Neural crest cell (in vitro differentiated cells): ENCODE measurements at places on chromosomes 16 and 17. TPM values are rescaled to one million over a fixed set of nuclear protein-coding genes. Genes with fewer than 3 reads are reported as not detected.

- peak overlapping the region; percentile 80 for H3K4me3 ChIP-seq
- no peak overlapping the region for H3K27ac ChIP-seq
- H3K36me3 ChIP-seq = no peaks in the 10 kb centered on the region
- peaks cover 92% of the 10 kb centered on the region for H3K27me3 ChIP-seq
- no peak for DNase-seq
Observed at GRCh38 chr16:49280841-49281371, 732 bp downstream of the CBLN1 start.

Gene P2RX5
- total RNA-seq = 0.61 and 1.6 TPM in 2 replicates

DNA sequence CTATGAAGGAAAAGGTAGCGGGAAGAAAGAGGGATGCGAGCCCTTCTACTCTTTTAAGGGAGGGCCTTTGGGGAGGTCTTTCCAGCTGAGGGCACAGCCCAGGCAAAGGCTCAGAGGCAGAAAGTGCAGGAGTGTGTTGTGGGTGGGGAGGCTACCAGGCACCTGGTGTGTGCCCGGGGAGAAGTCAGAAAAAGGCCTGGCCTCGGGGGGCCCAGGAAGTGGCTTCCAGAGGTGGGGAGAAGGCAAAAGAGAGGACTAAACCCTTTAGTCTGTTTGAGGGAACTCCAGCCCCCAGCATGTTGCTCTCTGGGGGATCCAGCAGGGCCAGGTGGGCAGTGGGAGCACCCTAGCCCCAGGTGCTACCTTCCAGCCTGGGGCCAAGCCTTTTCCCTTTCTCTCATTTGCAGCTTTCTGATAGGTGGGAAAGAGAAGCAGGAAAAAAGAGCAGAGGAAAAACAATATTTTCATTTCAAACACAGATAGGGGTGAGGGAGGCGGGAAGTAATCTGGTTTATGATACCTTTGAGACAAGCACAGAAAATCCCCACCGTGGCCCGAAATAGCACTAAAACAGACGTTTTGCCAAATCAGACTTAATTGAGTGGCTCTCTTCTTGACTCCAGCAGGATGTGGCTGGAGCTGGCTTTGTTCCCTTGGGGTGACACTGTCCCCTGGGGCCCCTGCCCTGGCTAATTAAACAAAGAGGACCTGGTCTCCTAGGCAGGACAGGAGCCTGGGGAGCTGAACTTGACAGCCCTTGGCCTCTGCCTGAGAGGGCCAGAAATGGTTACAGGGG lies 10.4 kb downstream of the RAI1 start:
- no peak for DNase-seq
- H3K4me3 ChIP-seq = peak overlapping the region; percentile 72
- no peaks in the 10 kb centered on the region for H3K36me3 ChIP-seq
- peaks cover 69% of the 10 kb centered on the region for H3K4me1 ChIP-seq
- no peaks in the 10 kb centered on the region for H3K27me3 ChIP-seq
- H3K27ac ChIP-seq = peak overlapping the region; percentile 31

- DNase-seq = no peak
- H3K4me1 ChIP-seq = no peaks in the 10 kb centered on the region
- H3K27ac ChIP-seq = no peak overlapping the region
- no peaks in the 10 kb centered on the region for H3K27me3 ChIP-seq
Observed at GRCh38 chr16:22052980-22053379, 39.4 kb upstream of the VWA3A start.

DNA sequence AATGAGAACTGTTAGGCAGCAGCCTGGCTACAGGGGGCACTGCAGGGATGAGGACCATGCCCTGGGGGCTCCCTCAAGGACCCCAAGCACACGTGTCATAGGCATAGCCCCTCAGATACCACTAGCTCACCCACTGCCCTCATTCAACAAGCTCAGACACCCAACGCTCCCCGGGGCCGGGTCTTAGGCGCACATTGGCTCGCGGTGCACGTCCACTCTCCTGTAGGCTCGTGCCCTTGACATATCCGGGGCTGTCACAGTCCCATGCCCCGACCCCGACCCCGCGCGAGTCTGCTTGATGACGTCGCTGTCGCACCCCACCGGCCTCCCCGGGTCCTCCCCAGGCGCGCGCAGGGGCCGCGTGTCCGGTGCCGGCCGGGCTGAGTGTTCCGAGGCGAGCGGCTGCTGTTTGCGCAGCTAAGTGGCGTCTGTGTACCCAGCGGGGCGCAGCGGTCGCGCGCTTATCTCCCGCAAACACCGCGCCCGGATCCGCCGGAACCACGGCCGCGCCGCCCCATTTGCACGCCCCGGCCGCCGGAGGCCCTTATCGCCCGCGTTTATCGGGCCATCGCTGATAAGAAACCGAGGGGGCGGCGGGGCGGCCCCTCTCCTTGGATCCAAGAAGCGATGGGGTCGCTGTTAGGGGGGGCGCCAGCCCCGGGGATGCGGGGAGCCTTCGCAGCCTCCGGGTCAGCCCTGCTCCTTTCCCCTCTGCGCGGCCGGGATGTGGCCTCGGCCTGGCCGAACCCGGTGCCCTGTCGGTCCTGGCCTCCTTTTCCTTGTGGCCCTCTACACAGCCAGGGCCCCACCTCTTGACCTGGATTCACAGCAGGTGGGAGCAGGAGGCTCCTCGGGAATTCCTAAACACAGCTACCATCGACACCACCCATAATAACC lies 20.7 kb upstream of the NAGS start:
- no peaks in the 10 kb centered on the region for H3K4me1 ChIP-seq
- no peaks in the 10 kb centered on the region for H3K36me3 ChIP-seq
- peak overlapping the region; percentile 77 for H3K4me3 ChIP-seq
- DNase-seq = peak; percentile 26
- peaks cover 79% of the 10 kb centered on the region for H3K27me3 ChIP-seq

DNA sequence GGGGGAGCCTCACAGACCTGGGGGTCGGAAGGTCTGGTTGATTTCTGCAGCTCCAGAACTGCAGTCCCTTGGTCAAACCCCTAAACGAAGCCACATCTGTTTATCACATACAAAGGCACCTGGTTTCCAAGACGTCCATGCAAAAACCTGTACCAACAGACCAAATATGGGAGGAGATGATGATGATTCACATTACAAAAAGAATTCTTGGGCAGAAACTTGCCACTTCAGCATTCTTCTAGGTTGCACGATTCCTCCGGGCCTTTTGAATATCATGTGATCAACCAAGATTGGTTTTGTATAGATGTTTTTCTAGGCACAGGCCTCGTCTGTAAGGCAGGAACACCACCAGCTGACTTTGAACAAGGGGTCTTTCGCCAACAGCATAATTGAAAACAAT lies 466.3 kb downstream of the SOX9 start:
- peak overlapping the region; percentile 71 for H3K4me3 ChIP-seq
- peaks cover 38% of the 10 kb centered on the region for H3K4me1 ChIP-seq
- DNase-seq = no peak
- peaks cover 4% of the 10 kb centered on the region for H3K36me3 ChIP-seq
- H3K27ac ChIP-seq = no peak overlapping the region

Gene OR1F1
- 0.35 TPM in 1 of 2 replicates, not detected in the other for total RNA-seq

Gene IFT20
- total RNA-seq = 14.0 and 15.9 TPM in 2 replicates

GRCh38 chr17:29617481-29618271 lies 5.0 kb downstream of the CORO6 start:
- H3K27ac ChIP-seq = no peak overlapping the region
- no peaks in the 10 kb centered on the region for H3K36me3 ChIP-seq
- DNase-seq = peak; percentile 44
- peaks cover 80% of the 10 kb centered on the region for H3K27me3 ChIP-seq
- H3K4me3 ChIP-seq = peak overlapping the region; percentile 47

Gene CCL3
- not detected in 2 replicates for total RNA-seq

DNA sequence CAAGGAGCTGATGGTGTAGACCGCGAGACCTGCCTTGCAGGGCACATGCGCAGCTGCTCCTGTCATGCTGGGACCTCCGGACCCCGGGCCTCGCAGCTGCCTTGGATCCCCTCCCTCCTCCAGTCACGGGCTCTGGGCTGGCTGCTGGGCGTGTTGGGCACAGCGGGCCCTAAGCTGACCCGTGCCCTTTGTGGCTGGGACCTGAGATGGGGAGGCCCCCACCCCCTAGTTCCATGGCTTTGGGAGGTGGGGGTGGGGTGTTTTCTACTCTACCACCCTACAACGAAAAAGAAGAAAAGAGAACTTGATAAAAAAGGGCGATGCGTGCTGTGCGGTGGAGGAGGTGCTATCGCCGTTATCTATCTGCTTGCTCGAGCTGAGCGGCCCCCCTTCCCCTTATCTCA lies 14.5 kb downstream of the ZFPM1 start:
- H3K4me3 ChIP-seq = no peak overlapping the region
- H3K27me3 ChIP-seq = no peaks in the 10 kb centered on the region
- no peaks in the 10 kb centered on the region for H3K36me3 ChIP-seq
- H3K27ac ChIP-seq = no peak overlapping the region
